ENCODE measurements at places on chromosomes 11 and 22.

- DNase-seq: no peak
These were observed 391.1 kb downstream of the AASDHPPT start for GRCh38 chr11:106468531-106468930.

DNA sequence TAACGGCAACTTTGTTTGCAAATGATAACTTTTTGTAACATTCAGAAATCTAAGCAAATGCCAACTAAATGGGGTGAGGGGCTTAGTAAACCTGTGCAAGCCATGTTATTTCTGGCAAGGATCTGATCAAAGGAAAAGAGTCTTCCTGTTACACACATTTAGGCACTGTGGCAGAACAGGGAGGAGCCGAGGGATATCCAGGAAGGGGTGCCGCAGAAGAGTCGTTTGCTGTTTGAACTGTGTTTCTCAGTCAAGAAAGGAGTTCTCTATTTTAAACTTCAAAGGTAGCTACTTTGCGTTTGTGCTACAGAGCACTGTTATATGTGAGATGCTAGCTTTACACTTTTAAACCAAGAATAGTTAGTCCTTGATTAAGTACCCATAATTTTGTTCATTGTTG, 175.5 kb downstream of the ETS1 start:
- no peak for DNase-seq

DNA sequence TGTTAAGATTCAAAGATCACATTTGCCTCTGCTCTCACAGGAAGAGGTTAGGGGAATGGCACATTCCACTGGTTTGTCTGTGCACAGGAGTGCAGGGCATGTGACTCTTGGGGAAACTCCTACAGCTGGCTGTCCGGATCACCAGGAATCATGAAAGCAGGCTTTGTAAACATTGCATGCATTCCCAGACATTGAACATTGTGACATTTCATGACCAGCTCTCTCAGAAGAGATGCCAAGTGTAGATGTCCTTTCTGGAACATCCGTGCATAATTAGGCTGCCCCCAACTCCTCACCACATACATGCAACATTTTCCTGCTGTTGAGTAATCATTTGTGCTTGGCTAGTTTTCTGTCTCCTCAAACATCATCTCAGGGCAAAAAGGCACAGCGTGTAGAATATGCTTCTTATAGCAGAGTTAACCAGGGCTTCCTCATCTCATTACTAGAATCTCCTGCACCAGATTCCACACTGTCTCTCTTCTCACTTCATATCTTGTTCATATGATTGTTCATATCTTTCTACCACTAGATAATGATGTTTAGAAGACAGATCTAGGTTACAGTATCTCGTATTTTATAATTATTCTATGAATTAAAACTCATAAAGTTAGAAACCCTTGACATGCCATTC, 694.7 kb downstream of the NTM start:
- DNase-seq: no peak

DNA sequence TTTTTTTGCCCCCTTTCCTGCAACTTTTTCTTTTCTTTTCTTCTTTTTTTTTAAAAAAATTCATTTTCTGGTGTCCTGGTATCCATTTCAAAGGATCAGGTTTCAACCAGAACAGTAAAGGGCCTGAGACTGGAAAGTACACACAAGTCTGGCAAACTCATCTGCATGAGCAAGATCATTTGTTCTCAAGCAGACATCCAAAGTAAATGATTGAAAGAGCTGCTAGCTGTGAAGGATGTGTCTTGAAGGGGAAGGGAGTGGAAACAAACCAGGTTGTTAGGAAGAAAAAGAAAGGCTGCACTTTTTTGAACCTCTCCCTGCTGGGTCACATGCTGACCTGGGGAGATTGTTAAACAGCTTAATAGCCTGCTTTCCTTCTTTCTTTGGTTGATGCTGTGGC, 5.3 kb downstream of the YAP1 start:
- no peak for DNase-seq

- no peak for DNase-seq
These were observed 15.8 kb upstream of the SLCO2B1 start for GRCh38 chr11:75135021-75135650.

DNA sequence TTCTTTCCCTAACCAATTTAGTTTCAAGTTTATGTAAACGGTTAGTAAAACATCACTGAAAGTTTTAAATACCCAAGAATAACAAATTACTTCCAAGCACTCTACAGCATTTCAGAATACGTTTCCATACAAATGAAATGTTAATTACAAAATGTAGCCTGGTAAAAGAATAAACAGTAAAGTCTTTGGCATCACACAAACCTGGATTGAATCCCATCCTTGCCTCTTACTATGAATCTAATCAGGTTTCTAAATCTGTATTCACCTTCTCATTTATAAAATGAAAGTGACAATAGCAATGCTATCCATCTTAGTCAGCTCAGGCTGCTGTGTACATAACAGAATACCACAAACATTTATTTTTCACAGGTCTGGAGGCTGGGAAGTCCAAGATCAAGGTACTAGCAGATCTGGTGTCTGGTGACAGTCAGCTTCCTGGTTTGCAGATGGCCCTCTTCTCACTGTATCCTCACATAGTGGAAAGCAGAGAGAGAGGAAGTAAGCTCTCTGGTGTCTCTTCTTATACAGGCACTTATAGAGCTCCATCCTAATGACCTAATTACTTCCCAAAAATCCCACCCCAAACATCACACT, 19.2 kb downstream of the FAM168A start:
- no peak for DNase-seq

Data from NCI-H526 treated with DMSO at 0.1 percent for 48 hours (cell line).